NCI-H187 (cell line): ENCODE measurements at places on chromosomes 5 and 9.

GRCh38 chr9:72954431-72955125 lies 1.7 kb upstream of the ALDH1A1 start:
- DNase-seq = no peak

GRCh38 chr5:155406815-155407214 lies 393.3 kb downstream of the KIF4B start:
- no peak for DNase-seq

DNA sequence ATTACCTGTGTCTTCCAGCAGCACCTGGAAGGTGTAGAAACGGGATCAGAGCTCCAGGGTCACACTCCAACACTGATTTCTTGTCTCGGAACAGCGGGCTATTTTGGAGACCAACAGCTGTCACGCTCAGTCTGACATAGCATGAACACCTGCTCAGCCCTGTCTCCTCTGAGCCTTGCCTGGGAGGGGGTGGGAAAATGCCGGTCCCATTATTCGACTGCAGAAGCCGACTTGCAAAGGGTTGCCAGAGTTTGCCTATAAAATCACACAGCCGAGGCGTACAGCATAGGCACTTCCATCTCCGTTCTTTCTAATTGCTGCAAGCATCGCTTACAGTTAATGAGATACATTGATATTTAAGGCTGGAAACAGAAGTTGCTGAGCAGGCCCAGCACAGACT lies 300.8 kb upstream of the MSX2 start:
- peak; percentile 59 for DNase-seq

DNA sequence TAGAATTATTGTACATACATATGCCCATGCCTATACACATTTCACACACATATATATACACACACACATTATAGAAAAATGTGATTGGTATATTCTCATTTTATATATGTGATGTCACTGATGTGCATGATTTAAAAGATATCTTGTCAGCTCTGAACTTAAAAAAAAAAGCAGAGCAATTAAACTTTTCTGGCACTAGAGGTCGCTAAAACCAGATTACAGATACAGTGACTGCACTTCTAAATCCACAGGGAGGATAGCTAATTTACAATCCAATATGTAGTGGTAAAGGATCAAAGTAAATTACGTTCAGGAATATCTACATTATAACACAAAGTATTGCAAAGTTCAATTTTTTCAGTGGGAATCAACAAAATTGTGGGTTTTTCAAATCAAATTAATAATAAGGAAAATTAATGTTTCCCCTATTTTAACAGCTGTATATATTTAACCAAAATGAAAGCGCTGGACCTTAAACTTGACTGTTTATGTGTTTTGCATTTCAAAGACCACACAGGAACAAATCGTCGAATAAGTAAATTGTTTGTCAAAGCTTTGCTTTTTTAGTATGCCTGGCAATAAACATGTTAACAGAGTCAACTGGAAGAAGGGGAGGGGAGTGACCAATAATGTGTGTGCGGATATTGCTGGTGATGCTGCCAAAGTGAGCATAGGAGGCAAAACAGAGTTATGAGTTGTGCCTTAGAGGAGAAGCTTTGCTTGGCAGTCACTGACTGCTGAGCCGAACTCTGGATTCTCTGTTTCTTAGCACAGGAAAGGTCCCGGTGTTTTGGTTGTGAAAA lies 1201.4 kb upstream of the C9orf72 start:
- no peak for DNase-seq

- DNase-seq = no peak
Observed at GRCh38 chr9:90086101-90086511, 481.3 kb downstream of the GADD45G start.

DNA sequence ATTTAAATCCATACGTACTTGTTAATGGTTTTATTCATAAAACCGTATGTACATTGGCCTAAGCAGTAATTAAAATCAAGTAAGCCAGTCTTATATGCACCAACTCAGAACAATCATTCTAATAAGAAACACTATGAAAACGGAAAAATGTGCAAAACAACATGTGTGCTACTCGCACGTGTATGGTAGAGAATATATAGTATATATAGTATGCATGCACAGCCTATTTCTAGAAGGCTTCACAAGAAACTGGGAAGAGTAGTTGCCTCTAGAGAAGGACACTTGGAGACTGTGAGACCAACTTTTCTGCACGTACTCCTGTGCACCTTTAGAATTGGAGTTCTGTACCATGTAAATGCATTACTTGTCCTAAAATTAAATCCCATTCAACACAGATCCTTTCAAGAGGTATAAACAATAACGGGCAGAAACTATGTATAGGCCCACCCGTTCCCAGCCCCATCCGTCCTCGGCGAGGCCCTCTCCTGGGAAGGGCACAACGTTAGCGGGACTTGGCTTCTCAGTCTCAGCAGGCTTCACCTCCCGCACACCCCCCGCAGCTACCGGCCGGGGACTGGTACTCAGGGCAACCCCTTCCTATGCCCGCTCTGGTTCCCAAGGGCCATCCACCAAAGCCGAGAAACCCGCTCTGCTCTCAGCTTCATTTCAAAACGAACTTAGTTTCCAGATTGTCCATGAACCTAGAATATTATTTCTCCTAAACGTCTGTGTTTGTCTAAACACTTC lies 2.0 kb downstream of the CDC14B start:
- no peak for DNase-seq

- DNase-seq = no peak
Observed at GRCh38 chr9:129624947-129625346, 1.0 kb upstream of the NTMT1 start.

- DNase-seq = no peak
Observed at GRCh38 chr9:36939655-36940499, 94.2 kb downstream of the PAX5 start.

DNA sequence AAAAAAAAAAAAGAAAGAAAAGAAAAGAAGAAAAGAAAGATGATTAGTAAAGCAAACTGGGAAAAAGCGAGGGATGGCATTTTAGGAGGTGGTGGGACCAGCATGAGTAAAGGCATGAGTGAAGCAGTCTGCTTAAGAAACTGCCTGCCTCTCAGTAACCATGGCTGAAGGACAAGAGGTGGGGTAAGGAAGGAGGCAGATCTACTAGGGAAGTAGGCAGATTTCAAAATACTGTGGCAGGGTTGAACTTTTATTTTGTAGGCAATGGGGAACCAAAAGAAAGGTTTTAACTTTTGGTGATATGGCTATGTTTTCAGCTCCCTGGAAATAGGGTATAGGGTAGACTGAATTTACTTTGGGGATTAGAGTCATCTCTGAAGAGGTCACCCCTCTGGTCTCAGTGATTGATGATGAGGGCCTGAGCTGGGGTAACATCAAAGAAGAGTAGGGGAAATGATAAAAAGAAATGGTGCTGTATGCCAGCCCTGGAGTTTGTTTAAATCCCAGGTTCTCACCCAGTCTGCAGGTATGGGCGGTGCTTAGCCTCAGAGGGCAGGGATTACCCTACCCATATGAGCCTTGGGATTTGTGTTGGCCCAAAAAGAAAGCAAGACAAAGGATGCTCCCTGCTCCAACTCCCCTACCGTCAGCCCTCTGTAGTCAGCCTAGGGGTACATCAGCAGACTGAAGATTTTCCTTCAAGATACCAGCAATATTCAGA lies 316.2 kb downstream of the CWC27 start:
- no peak for DNase-seq

DNA sequence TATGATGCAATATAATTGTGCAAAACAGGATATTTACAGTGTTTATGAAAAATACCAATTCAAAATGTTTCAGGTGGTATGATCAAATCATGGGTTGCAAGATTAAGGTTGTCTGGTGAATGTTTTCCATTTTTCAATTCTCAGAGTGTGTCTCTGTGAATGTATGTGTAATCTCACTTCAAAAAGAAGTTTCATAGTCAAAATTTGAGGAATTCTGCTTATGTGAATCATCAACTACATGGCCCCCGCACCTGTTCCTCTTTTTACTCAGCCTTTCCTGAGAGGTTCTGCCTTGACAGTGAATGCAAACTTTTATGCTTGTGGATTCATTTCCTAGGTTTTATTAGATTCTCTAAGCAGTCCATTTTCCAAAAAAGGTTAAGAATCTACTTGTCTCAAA lies 32.1 kb downstream of the KCTD16 start:
- DNase-seq = no peak

- no peak for DNase-seq
Observed at GRCh38 chr5:160837211-160837610, 14.8 kb downstream of the ATP10B start.

- DNase-seq = no peak
Observed at GRCh38 chr9:133003071-133003461, 24.6 kb downstream of the GFI1B start.

GRCh38 chr5:10607023-10607665 lies 43.3 kb downstream of the ANKRD33B start:
- peak; percentile 90 for DNase-seq

- DNase-seq = no peak
Observed at GRCh38 chr9:132244582-132245455, 83.0 kb downstream of the NTNG2 start.

GRCh38 chr5:173138707-173139106 lies 5.6 kb upstream of the BNIP1 start:
- DNase-seq = no peak

DNA sequence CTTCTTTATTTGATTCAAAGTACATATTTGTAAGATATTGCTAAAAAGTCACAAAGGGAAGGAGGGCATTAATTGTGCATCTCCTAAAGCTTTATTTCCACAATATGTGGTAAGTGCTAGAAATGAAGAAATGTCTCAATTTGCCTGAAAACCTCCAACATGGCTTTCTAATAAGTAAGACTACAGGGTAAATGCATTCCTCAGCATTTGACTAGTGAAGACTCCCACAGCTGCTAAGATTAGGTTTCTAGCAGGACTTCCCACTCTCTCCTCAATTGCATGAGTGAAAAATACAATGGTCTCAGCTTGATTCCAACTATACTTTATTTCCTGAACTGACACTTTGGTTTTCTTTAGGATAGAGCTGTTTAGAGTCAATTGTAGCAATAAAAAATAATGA lies 162.1 kb downstream of the ELAVL2 start:
- no peak for DNase-seq

DNA sequence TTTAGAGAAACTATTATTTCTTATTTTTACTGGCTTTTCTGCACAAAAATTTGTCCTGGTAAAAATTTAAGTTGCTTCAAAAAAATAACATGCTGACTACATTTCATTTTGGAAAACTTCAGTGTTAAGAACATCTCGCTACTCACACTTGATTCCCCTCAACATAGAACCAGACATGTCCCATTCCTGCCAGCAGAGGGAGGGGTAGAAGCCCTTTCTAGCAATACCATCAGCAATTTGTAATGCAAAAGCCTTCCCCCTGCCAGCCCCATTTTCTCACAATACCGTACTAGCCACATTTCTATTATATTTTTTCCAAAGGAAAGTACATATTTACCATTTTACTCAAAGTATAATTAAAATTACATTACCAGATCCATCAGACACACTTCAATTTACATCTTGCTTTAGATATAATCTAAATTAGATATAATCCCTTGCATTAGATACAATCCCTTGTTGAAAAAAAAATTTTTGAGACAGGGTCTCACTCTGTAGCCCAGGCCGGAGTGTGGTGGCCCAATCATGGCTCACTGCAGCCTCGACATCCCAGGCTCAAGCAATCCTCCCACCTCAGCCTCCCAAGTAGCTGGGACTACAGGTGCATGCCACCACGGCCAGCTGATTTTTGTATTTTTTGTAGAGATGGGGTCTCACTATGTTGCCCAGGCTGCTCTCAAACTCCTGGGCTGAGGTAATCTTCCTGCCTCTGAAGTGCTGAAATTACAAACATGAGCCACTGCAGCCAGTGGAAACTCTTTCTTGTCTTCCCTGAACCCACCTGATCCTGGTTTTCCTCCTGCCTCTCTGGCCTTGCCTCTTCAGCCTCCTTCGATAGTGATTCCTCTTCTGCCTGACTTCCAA lies 39.6 kb upstream of the IDNK start:
- no peak for DNase-seq

DNA sequence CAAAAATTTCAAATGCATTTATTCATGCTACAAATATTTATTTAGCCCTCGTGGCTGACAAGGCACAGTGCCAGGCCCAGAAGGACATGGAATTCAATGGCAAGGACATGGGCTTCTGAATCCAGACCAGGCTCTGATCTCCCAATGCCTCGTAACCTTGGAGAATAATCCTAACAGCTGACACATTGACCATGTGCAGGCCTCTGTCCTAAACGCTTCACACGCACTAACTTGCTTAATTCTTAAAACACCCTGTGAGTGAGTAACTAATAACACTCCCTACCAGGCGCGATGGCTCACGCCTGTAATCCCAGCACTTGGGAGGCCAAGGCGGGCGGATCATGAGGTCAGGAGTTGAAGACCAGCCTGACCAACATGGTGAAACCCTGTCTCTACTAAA lies 33.2 kb downstream of the MYO10 start:
- DNase-seq = no peak

- DNase-seq = no peak
Observed at GRCh38 chr5:31027721-31028120, 165.8 kb upstream of the CDH6 start.

GRCh38 chr5:159620853-159621540 lies 290.7 kb upstream of the IL12B start:
- DNase-seq = no peak

- no peak for DNase-seq
Observed at GRCh38 chr5:142134331-142135010, 25.9 kb downstream of the NDFIP1 start.

- no peak for DNase-seq
Observed at GRCh38 chr9:4464911-4465513, 25.3 kb upstream of the SLC1A1 start.

DNA sequence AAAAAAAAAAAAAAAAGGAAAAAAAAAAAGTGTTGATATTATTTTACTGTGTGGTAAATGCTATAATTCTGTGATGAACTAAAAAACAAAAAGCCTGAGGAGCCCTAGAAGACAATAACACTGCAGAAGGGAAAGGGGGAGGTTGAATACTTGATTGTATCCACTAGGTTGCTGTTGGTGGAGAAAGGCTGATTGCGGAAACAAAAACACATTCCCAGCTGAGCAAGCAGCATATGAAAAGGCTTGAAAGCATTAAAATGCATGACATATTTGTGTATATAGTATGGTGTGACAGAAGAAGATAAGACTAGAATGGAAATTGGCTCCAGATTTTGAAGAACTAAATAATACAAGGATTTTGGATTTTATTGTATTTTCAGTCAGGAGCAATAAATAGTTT lies 8.9 kb downstream of the RABGAP1 start:
- no peak for DNase-seq

GRCh38 chr5:169503886-169504285 lies 79.7 kb upstream of the SPDL1 start:
- no peak for DNase-seq
